ENCODE measurements at places on chromosomes 1 and 21.

- DNase-seq, result no peak
These were observed 6.4 kb downstream of the ITGB2 start for GRCh38 chr21:44914176-44914874.

DNA sequence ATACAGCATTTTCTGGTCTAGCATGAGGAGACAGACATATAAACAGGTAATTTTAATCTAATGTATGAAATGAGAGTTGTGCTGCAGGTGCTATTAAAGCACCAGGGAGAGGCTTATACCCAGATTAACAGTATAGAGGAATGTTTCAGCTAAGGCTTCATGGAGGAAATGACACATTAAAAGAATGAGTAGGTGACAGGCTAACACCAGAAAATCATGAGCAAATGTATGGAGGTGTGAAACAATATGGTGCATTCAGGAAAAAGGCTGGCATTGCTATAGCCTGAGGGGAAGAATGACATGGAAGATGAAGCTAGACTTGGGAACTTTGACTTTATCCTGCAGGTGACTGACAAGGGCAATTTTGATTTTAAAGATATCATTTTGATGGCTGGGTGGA lies 7.0 kb downstream of the ARPC5 start:
- no peak for DNase-seq

DNA sequence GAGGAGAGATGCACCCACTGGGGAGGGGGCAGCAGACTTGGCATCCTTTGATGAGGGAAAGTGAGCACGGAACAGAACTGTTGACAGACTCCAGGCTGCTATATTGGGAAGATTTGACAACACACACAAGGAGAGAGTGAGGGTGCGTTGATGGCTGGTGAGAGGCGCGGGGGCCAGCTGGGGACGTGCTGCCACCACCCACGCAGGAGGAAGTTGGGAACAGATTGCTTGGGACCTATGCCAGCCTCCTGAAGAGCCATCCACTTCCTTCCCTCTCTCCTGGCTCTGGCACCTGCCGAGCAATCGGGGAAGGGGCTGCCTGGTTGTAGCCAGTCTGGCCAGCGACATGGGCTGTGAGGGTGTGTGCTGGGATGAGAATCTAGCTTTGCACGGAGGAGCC lies 223.7 kb upstream of the CSF3R start:
- DNase-seq, result no peak

DNA sequence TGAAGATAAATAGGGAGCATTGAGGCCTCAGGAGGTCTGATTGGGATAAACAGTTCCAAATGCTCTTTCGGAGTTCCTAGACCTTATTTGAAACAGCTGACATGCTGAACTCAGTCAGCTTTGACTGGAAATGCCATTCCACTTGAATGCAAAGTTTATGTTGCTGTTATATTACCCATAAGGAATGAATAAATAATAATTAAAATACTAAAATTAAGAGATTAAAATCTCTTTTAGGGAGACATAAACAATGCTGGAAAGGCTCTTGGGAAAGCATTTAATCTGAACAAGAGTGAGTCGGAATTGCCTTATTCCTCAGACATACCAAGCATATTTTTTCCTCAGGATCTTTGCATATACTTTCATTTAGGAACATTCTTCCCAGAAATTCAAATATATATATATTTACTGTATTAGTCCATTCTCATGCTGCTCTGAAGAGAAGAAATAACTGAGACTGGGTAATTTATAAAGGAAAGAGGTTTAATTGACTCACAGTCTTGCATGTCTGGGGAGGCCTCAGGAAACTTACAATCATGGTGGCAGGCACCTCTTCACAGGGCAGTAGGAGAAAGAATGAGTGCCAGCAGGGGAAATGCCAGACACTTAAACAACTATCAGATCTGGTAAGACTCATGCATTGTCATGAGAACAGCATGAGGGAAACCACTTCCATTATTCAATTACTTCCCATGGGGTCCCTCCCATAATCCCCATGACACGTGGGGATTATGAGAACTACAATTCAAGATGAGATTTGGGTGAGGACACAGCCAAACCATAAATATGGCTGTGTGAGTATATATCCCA lies 318.2 kb upstream of the PLXNA2 start:
- DNase-seq, result no peak

GRCh38 chr1:119209596-119210295 lies 69.3 kb upstream of the WARS2 start:
- no peak for DNase-seq
